ENCODE measurements at places on chromosomes 3 and 15. TPM values are rescaled to one million over a fixed set of nuclear protein-coding genes. Genes with fewer than 3 reads are reported as not detected.

Gene TAGLN3
- not detected for total RNA-seq

Gene PRSS50
- 0.50 TPM for total RNA-seq

Gene DZIP3
- 11.7 TPM for total RNA-seq

Gene CEP19
- 3.4 TPM for total RNA-seq

Gene COL6A5
- not detected for total RNA-seq

Gene GMPS
- 116 TPM for total RNA-seq

Gene NUTM1
- total RNA-seq = not detected

Gene RLBP1
- not detected for total RNA-seq

Gene CTXND1
- not detected for total RNA-seq

Gene HRH1
- 9.2 TPM for total RNA-seq
